ENCODE measurements at places on chromosomes 3 and 15.

GRCh38 chr3:88003115-88003755, 55.6 kb downstream of the CGGBP1 start:
- DNase-seq: no peak

- no peak for DNase-seq
Measured at GRCh38 chr3:157131861-157132260, 28.1 kb downstream of the CCNL1 start.

GRCh38 chr3:72280876-72281275, 495.9 kb upstream of the PROK2 start:
- DNase-seq: no peak

DNA sequence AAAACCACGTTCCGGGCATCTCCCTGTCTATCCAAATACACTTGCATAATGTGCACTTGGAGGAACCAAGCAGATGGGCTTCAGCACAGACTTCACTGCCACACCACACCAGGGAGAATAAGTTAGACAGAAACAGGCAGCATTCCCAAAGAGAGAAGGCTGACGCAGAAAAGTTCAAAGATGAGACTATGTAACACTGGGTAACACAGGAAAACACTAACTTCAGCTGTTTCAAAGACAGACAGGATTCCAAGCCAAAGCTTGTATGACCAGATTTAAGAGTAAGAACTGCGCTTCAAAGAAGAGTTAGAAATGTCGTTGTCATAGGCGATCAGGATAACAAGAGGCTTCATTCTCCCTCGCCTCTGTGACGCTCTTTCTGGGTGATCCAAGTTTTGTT, 19.9 kb downstream of the SLC51A start:
- no peak for DNase-seq

- no peak for DNase-seq
Measured at GRCh38 chr3:18531662-18532061, 106.5 kb upstream of the SATB1 start.

DNA sequence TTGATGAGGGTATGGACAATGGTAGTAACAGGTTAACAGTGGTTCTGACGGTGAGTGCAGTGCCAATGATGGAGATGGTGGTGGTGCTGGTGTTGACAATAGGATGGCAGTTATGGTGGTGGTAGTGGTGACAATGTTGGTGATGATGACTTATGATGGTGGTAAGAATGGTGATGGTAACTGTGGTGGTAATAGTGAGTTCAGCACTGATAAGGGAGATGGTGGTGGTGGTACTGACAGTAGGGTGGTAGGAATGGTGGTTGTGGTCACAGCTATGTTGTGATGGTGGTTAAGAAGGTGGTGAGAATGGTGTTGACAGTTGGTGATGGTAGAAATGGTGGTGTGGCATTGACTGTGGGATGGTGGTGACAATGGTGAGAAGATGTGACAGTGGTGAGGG, 13.4 kb upstream of the INSYN1 start:
- no peak for DNase-seq

DNA sequence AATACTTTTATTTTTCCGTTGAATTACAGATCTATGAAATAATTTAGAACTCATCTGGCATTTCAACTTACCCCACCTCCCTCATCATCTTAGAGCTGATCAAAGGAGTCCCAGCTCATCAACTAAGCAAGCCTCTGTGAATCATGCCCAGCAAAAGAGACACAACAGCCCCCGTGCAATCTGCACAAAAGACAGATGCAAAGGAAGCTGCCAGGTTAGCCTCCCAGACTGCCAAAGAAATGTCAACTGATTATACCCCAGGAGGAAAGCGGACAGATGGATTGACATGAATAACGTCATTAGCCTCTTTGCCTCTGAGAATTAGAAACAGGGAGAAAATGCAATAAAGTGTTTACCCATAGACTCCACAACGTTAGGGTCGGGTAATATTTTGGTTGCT, 75.0 kb downstream of the GABRB3 start:
- no peak for DNase-seq

DNA sequence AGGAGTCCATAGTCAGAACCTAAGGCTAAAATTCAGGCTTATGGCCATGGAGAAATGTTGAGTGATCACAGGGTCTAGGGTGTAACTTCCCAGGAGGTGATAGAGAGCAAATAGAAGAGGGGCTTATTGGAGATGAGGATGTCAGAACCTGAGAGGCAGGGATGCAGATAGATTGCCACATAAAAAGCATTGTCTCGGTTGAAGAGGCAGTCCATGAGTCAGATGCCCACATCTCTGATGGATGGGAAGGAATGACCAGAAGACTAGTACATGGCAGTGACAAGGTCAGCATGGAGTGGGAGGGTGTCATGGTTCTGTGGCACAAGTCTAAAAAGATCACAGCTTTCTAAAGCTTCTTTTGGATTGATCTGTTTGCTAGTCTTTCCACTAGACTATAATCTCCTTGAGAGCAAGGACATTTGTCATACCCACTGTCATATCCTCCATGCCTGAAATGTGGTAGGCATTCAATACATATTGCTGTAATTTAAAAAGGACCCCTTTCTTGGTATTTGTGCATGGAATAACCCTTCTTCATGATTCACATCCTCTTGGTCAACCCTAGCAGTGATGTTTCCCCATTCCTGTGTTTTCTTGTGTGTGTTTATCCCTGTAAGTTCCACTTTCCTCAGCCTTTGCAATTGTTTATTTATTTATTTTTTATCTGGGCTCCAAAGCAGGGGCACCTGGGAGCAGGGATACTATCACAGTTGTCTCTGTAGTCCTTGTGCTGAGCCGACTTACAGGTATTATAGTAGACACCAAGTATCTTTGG, 613.4 kb upstream of the CFAP20DC start:
- no peak for DNase-seq

DNA sequence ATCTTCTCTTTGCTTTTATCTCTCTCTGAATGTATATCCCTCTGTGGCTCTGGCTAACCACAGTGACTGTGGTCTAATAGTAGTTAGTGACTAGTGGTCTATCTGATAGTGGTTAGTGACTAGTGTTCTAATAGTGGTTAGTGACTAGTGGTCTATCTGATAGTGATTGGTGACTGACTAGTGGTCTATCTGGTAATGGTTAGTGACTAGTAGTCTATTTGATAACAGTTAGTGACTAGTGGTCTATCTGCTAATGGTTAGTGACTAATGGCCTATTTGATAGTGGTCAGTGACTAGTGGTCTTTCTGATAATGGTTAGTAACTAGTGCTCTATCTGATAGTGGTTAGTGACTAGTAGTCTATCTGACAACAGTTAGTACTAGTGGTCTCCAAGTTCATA, 110.5 kb downstream of the MDFIC2 start:
- DNase-seq: no peak

DNA sequence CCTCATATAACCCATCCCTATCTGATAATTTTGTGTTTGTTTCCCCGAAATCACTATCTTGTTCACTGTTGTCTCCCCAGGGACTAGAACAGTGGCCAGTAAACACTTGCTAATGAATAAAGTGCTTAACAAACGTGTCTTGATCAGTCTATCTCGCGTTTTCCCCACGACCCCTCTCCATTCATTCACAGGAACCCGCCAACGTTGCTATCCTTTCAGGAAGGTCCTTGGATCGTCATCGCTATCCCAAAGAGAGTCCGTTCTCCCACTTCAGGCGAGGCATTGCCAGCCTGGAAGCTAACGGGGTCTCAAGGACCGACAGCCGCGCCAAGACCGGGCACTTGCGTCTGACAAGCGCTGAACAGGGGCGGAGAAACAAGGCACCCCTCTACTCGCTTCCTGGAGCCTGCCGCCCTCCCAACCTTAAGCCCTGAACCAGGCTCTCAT, 344 bp downstream of the LINS1 start:
- DNase-seq: no peak

DNA sequence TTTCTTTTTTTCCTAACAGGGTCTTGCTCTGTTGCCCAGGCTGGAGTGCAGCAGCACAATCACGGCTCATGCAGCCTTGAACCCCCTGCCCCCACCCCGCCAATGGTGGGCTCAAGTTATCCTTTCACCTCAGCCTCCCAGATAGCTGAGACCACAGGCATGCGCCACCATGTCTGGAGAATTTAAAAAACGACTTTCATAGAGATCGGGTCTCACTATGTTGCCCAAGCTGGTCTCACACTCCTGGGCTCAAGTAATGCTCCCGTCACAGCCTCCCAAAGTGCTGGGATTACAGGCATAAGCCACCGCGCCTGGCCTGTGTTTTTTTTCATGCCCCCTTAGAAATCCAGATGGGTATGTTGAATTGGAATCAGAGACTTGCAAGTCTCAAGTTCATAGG, 40.3 kb downstream of the ERICH6 start:
- no peak for DNase-seq

DNA sequence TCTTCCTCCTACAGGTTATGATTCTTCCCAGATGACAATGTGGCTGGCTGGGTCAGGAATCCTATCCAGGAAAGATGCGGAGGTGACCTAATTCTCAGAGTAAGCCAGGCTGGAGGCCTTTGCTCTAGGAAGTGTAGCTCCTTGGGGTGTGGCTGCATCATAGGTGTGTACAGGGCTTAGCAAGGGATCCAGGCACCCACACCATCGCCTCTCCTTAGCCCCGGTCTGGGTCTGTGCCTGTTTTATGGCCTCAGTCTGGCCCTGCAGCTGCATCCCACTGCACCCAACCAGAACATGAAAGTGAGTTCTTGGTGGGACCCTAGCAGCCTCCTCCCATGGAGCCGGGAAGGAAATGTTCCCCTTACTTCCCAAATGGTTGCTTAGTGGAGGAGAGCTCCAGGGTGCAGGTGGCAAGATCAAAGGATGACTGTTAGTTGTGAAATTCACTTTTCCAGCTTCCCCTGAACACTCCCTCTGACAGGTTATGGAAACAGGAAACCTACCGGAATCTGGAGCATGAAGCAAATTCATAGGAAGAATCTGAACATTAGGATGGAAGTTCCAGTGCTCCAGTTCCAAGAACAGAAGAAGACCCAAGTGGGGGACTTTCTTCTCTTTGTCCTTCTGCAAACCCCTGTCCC, 2.7 kb upstream of the AMOTL2 start:
- DNase-seq: no peak

DNA sequence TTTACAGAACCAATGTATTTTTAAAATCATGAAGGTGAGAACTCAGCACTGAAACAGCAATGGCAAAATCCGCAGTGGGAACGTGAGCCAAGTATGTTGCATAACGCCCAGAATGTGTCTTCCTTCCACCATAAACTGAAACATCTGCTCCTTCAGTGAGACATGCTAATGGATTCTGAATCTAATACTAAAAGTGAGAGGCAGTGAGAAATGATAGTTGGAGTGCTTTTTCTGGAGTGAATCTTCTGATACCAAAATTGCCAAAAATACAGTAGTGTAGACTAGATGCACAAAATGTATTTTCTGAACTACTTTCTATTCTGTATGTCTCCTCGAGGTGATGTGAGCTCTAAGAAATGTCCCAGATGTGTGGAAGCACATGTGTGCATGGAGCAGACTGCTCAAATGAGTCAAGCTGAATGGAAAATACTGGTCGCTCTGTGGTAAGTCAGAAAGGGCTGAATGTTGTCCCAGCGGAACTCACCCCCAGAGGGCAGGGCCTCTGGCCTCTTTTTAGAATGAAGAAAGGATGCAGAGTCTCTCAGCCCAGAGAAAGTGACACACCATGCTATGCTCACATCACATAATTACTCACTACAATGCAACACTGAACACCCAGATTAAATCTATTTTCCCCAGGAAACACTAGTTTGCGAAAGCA, 73.0 kb downstream of the ATP10A start:
- no peak for DNase-seq

- no peak for DNase-seq
Measured at GRCh38 chr3:141998669-141999290, 122.3 kb downstream of the ATP1B3 start.

GRCh38 chr3:124772081-124772831, 42.0 kb downstream of the UMPS start:
- no peak for DNase-seq

- DNase-seq: no peak
Measured at GRCh38 chr15:98217356-98217755, 256.9 kb downstream of the ARRDC4 start.

DNA sequence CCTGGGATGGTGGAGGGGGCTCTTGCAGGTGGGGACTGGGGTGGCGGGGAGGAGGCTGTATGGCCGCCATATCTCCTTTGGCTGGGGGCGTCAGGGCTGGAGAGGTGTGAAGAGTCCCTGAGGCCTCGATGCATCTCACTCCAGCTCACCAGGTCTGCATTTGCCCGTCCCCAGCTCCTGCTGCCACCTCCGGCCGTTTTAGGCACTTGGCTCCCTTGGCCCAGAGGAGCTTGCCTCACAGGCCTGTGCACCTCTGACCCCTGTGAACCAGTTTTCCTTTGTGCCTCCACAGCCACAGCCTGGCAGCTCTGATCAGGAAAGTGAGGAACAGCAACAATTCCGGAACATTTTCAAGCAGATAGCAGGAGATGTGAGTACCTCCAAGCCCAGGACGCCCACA, 49.7 kb downstream of the CAPN3 start:
- DNase-seq: no peak

DNA sequence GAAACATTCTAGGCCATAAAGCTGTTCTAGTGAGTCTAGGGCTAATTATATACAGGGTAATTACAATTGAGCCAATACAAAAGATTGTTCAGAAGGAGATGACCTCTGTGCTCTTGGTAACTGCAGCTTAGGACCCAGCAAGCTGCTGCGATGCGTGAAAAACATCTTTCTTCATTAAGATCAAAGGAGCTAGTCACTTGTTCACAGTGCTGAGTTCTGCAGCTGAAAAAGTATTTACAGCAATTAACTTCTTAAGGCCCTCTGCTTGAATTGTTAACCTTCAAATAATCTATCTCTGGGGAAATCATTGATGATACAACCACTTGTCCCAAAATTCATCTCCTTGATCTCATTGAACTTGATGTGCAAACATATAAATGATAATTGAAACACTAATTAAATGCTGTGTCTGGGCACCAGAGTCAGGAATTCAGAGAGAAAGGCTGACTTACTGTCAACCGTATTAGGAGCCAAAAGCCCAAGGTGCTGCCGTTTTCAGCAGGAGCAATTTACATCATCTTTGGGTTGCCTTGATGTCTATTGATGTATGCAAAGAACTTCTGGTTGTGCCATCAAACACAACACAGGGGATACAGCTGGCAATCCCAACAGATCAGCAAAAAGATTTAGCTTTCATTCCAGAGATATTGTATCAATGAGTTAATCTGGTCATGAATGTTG, 213.0 kb downstream of the NECTIN3 start:
- DNase-seq: no peak

- no peak for DNase-seq
Measured at GRCh38 chr15:29342201-29342600, 72.6 kb upstream of the NSMCE3 start.

DNA sequence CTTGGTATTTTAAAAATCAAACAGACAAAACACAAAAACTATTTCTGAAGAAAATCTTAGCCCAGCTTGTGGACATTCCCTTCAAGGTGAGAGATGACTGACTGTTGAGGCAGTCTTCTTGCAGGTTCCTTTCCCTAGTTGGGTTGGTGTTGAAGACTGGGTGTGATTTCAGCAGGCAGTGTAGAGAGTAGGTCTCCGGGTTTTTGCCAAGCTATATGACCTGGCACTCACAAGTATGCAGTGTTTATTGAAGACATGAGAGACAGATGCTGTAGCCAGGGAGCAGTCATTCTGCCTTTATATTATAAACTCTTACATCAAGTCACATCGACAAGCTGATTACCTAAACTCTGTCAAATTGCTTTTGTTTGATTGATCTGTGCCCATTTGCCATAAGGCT, 17.5 kb downstream of the SENP8 start:
- DNase-seq: no peak

Data from SIG-M5 (cell line).